ENCODE measurements at places on chromosomes 11 and 22.

DNA sequence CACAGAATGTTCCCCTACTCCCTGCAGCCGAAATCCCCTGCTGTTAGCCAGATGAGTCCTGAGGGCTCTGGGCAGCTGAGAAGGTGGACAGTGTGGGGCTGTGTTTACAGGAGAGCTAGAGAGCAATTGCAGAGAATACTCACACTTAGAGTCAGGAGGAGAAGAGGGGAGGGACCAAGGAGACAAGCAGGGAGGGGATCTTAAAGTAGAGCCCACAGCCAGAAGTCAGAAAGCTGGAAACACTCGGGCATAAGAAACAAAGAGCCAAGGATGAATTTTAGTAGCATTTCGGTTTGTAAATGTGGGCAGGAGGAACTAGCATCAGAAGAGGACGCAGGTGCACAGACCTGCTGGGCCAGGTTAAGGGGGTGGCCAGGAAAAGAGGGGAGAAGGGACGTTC, 1435.9 kb downstream of the BRD1 start:
- DNase-seq = no peak

DNA sequence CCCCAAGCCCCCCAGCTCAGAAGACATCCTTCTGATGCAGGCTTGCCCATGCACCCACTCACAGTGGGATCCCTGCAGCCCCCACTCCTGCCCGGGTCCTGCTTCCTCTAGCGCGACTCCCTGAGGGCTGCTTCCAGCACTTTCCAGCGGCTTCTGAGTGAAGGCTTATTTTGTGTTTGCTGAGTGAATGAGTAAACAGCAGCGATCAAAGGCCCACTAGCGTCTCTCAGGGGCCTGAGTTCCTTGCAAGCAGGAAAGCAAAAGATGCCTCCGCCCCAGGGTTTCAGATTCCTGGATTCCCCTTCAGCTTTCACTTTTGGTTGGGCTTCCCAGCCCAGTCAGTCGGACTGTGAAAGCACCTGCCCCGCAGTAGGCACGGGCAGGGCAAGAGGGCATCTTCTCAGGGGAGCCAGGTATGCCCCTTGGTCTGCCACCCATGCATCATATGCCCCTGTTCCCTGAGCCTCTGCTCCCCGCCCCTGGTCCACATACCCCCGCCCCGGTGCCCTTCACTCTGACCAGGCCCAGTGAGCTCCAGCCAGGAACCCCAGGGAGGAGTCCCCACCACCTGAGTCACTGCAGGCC, 9.2 kb downstream of the FADD start:
- DNase-seq = no peak

- DNase-seq = no peak
Observed at GRCh38 chr22:21054046-21054713, 8.4 kb downstream of the LRRC74B start.

- DNase-seq = no peak
Observed at GRCh38 chr22:50170453-50171318, at the start of gene PANX2. TSS of gene PANX2 (plus strand) at chr22:50170731. CDS start at chr22:50170731, 0 bp downstream.

DNA sequence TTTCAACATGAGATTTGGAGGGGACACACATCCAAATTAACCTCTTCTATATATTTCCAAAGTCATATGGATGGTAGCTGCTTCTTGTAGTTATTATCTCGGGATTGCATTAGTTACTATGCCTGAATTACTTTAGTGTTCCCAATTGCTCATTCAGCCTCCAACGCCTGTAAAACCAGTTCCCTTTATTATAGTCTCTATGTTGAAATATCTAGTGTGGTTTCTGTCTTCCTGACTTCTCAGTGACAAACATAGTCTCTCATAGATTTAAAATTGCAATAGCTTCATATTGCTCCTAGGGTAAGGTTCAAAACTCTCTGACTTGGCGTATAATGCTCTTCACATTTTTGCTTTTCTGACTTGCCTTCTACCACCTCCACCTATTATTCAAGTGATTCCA, 366.4 kb downstream of the CASP12 start:
- no peak for DNase-seq
